Astrocyte of the cerebellum (primary cell): ENCODE measurements at places on chromosomes 13 and 19.

GRCh38 chr13:80903911-80904310 is 563.0 kb upstream of the SPRY2 start:
- no peak for DNase-seq

DNA sequence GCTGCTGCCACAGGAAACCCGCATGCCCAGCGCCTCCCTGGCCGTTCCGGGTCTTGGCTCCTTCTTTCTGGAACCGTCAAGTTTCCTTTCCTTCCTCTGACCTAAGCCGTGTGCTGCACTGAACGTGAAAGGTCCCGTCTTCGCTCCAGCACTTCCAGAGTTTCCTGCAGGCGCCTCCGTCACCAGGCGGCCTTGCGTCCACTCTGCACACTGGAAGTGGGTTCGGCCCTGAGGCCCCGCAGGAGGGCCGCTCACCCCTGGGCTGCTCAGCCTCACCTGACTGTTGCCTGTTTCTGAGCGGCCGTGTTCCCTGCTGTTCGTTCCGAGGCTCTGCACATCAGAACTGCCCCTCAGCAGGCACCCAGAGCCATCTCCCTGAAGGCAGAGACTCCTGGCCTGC is 12.3 kb upstream of the MEX3D start:
- no peak for DNase-seq

GRCh38 chr19:18063463-18063862 is 23.3 kb downstream of the IL12RB1 start:
- no peak for DNase-seq

- no peak for DNase-seq
Measured at GRCh38 chr19:16807549-16808284, 21.5 kb upstream of the SIN3B start.

GRCh38 chr13:51577690-51578089 is 6.6 kb upstream of the WDFY2 start:
- no peak for DNase-seq

GRCh38 chr19:50882188-50882587 is 8.9 kb downstream of the KLK2 start:
- DNase-seq, result no peak

DNA sequence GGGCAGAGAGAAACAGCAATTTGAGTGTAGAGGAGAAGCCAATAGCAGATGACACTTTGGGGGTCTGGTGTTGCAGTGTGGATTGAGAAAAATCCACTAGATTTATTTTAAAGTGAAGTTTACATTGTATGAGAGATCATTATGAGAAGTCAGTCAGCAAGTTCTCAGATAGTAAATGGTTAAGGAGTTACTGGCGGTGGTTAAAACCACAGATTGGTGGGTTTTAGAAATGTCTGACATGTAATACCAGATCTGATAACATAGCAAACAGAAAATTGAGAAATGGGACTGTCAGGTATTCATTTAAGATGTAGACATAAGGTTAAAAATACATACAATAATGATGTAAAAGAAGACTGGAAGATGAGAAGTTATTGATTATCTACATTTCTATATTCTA is 7.2 kb downstream of the ABHD13 start:
- DNase-seq, result no peak

GRCh38 chr19:17946965-17947784 is 14.4 kb downstream of the CCDC124 start:
- no peak for DNase-seq

- no peak for DNase-seq
Measured at GRCh38 chr13:99044764-99045163, 66.9 kb upstream of the DOCK9 start.

DNA sequence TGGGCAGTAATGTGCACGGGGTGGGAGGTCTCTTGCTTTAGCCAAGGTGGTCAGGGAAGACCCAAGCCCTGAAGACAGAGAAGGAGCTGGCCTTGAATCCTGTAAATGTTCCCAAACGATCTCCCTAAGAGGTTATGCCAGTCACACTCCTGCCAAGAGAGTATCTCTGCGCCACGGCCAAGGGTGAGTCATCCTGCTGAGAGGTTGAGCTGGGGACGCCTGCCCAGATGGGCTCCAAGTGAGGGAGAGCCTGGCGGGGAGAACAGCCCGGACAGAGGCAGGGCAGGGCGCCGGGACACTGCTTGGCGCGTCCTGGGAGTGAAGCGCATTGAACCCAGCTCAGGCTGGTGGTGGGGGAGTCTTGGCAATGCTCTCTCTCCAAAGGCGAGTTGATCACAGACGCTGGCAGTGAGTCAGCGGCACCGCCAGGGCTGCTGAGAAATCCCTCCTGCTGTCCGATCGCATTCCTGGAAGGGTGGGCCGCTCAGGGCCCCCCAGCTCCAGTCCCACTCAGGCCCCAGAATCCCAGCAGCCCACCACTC is 16.4 kb downstream of the SULT2B1 start:
- peak; percentile 68 for DNase-seq

DNA sequence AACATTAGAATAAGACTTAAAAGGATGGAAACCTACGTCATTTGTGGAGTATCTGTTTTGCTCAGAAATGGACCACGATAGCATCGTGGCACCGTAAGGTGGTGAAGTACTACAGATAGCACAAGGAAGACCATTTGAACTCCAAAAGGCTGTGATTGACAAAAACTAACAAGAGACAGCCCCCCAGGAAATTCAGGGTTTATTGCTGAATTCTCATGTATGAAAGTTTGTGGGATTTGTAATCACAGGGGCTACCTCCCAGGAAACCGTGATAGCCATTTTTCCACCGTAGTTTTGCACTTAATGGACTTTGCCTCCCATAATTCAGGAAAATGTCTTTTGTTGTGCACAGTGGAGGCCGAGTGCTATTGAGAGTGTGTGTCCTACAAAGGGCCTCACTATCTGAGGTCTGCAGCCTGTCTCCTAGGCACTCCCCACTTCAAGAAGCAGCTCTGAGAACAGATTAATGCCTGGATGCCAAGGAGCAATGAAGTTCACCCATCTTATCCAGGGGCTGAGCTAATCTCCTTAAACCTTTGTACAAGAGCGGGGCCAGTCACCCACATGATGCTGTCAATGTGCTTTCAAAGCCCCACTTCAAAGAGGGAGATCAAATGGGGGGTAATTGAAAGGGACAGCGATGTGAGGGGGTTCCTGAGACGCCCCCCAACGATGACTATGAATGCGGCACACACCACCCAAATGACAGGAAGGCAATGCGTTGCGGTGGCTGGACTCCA is 182.6 kb downstream of the COL4A1 start:
- no peak for DNase-seq
